ENCODE measurements at places on chromosomes 1 and 21.
A peak's percentile ranks its signal among the peaks of the same experiment; 100 is the strongest.

GRCh38 chr1:210618369-210618768, 289.7 kb downstream of the HHAT start:
- DNase-seq, result no peak

GRCh38 chr1:51310871-51311613, 19.3 kb downstream of the TTC39A start:
- no peak for DNase-seq

DNA sequence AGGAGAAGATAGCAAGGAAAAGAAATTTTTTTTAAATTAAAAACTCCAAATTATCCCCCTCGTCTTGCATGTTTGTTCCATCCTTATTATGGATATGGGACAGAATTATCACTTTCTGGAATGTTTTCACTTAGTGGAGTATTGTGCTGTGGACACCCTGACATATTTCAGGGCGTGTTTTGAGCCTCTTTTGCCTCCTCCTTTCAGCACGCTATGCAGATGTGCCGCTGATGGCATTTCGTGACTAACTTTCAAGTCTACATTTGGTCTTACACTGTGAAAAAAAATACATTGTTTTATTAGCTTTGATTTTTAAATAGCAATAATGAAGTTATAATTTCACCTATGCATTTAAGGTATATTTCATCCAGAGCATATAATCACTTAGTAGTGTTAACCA, 738.7 kb downstream of the LTN1 start:
- DNase-seq, result no peak

DNA sequence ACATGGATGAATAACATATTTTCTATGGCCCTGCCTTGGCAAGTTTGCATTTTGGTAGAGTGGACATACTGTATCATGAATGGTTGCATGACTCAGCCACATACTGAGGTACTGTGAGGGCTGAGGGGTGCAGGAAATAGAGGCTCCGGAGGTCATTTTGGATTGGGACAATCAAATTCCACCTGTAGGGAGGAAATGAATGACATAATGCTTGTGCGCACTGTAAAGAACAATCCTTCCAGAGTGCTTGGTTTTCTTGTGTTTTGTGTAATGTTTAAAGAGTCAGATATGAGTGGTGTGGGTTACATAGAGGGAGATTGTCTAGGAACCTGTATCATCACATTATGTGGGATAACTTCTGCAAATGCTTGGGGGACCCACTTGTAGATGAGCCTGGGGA, 329.9 kb upstream of the PROX1 start:
- DNase-seq, result no peak

GRCh38 chr21:42455754-42456440, 40.1 kb downstream of the RSPH1 start:
- DNase-seq, result no peak

DNA sequence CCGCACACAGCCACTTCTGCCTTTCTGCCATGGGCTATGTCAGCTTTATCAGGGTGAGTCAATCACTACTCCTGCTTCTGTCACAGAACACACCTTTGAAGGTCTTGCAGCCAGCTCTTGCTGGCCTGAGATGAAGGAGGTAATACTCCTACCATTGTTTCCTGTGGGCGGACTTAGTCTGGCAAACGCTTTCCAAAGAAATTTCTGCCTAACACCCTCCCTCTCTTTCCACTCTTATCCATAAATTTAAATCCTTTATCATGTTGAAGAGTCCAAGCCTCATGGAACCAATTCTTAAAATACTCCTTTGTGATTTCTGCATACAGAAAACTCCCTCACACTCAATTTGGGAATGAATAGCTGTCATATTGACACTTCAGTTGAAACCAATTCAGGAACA, 633.1 kb upstream of the CHRM3 start:
- no peak for DNase-seq

GRCh38 chr1:6419397-6419803, 319 bp downstream of the HES2 start:
- DNase-seq, result peak; percentile 68

DNA sequence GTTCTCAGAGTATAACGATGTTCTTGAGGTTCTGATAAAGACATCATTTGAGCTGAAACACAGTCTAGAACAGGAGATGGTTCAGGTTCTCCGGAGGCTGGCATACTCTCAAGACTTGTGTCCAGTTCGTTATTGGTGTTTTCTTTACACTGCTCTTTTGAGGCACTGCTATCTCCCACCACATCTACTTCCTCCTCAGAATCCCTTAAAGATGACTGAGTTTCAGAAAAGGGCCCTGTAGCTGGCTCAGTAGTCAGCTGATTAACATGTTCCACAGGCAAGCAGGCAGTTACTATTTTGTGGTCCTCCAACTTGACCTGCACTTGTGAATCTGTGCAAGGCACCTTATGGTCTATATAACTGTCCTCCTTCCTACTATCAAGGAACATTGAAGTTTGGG, 50.2 kb downstream of the ZZZ3 start:
- no peak for DNase-seq

- DNase-seq, result no peak
Measured at GRCh38 chr21:30515681-30516080, 13.7 kb upstream of the KRTAP19-5 start.
